ENCODE measurements at places on chromosomes 7 and 10.

DNA sequence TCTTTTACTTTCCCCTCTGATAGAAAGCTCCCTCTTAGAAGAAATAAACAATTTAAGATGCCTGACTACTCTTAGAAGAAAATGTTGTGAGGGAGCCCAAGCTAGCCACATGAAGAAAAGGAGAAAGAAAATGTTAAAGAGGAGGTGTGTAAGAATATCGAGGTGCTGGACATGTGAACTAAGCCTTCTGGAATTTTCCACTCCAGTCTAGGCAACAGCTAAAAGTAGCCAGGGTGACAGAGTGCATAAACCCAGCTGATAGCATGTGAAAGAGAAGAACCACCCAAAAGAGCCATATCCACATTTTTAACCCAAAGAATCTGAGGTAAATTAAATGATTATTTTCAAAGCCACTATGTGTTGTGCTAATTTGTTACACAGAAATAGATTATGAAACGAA lies 1690.6 kb upstream of the LRRTM3 start:
- DNase-seq: no peak

DNA sequence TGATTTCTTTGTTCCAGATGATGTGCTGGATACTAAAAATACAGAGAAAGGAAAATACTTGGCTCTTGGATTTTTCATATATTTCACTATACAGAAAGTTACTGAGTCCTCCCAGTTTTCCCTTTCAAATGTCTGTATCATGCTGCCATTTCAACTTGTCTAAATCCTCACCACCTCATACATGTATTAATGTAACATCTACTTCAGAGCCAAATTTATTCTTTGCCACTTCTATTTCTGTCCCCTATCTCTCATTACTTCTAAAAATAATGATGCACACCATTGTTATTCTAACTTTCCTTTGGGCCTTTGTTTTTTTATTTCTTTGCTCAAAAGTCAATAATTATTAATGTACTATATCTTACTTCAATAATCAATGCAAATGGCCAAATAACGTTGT lies 312.2 kb downstream of the MAGI2 start:
- DNase-seq: no peak

- DNase-seq: no peak
Observed at GRCh38 chr10:30116041-30116491, 56.7 kb upstream of the JCAD start.

DNA sequence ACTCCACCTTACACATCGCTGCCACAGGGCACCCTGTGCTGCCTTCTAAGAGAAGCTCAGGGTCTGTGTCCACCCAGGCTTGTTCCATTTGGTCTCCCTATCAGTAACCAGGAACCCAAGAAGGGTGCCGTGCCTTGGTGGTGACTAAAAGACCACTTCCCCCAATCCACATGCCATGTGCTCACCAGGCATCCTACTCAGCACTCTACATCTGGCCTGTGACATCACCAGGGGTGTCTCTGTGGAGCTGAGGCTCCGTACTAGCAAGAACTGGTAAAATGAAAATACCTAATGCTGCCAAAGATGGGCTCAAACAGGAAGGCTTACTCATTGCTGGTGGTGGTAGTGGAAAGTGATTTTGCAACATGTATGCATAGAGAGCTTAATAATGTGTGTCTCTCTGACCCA lies 19.0 kb upstream of the C10orf71 start:
- no peak for DNase-seq

DNA sequence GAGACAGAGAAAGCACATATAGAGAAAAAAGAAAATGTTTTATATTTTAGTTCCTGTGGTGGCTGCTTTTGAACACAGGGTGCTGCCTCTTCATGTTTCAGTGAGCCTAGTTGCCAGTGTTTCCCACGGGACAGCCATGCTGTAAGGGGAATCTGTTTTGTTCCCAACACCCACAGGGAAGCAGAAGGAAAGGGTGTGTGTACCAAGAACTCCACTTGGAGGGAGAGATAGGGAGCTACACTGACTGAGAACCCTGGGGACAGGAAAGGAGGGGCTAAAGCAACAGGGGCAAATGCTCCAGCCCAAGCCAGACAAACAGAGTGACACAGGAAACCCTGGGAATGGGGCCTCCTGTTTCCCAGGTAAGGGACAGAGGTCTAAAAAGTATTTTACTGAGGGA lies 40.2 kb downstream of the FRMPD2 start:
- DNase-seq: no peak

GRCh38 chr10:117662126-117662525 lies 119.6 kb downstream of the EMX2 start:
- DNase-seq: no peak

GRCh38 chr7:29271319-29271658 lies 76.7 kb downstream of the CHN2 start:
- no peak for DNase-seq

DNA sequence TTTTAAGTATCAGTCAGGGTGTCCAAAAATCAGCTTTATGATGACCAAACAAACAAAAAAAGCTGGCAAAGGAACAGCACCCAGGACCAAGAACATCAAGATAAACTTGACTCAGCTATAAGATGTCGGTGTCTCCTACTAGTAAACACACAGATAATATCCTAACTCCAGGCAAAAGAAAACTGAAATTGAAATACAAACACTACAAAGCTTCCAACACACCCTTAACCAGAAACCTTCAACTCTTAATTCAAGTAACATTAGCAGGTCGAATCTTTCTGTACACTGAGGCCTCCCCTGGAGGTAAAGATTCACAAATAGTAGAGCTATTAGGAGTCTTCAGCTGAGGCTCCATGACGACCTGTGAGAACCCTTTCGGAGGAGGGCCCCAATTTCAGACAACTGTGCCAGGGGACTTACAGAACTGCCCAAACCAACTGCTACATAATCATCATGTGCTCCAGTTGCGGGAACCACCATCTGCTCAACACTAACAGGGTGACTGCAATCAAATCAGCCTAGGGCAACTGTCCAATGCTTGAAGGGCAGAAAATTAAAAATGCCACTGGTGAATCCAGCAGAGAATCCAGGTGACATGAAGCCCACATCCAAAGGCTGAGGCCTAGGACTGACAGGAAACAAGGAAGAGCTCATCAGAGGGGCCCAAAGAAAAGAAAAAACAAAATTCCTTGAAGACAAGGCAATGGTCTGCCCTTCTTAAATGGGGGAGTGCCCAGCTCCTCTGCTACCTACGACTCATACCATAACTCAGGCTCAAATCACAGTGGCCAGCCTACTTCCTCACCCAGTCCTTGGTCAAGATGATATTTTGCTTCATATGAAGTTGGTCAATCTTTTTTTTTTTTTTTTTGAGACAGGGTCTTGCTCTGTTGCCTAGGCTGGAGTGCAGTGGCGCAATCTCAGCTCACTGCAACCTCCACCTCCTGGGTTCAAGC lies 20.0 kb downstream of the XPNPEP1 start:
- no peak for DNase-seq

GRCh38 chr10:77859200-77859864 lies 67.2 kb downstream of the DLG5 start:
- DNase-seq: no peak

DNA sequence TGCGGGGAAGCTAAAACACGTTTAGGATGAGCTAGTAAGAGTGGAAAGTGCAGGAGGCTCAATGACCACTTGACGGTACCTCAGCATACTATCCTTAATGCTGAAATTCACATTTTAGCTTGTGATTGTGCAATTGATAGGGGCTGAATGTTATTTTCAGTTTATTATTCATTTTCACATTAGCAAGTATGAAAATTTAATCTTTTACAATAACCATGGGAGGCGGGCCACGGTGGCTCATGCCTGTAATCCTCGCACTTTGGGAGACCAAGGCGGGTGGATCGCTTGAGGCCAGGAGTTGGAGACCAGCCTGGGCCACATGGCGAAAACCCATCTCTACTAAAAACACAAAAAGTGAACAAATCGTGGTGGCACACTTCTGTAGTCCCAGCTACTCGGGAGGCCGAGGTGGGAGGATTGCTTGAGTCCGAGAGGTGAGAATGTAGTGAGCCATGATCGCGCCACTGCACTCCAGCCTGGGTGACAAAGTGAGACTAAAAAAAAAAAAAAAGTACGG lies 22.0 kb upstream of the ANLN start:
- no peak for DNase-seq

- DNase-seq: peak; percentile 60
Observed at GRCh38 chr7:123749537-123749857, 694 bp upstream of the WASL start.

- DNase-seq: no peak
Observed at GRCh38 chr7:70890147-70890969, 241.6 kb upstream of the GALNT17 start.

Data from NCI-H1436 (cell line).